ENCODE measurements at places on chromosomes 2 and 18.

GRCh38 chr2:43305012-43305411 is 78.6 kb upstream of the ZFP36L2 start:
- peak; percentile 35 for DNase-seq

DNA sequence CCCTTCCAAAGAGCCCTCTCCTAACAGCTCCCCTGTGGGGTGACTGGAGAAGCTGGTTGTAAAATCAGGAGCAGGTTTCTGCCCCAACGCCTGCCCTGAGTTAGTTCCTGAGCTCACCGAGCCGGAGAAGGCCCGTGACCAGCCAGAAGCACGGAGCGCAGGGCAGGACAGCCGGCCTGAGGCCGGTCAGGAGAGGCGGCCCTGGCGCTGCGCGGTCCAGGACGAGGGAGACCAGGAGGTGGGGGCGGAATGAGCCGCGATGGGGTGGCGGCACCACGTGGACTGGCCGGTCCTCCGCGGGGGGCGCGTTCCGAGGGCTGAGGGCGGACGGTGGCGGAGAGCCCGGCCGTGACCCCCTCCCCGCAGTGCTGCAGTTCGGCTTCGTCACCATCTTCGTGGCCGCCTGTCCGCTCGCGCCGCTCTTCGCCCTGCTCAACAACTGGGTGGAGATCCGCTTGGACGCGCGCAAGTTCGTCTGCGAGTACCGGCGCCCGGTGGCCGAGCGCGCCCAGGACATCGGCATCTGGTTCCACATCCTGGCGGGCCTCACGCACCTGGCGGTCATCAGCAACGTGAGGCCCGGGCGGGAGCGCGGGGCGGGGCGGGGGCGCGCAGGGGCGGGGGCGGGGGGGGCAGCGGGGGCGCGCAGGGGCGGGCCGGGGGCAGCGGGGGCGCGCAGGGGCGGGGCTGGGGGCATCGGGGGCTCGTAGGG is 29.0 kb downstream of the ANO7 start:
- peak; percentile 34 for DNase-seq

GRCh38 chr2:86021396-86022378 is 84.0 kb downstream of the POLR1A start:
- no peak for DNase-seq

- DNase-seq, result no peak
These were observed 8.4 kb upstream of the NR4A2 start for GRCh38 chr2:156340804-156341451.

- no peak for DNase-seq
These were observed 60.8 kb upstream of the DNMT3A start for GRCh38 chr2:25402477-25402876.

- no peak for DNase-seq
These were observed 58.5 kb upstream of the MAP4K4 start for GRCh38 chr2:101638817-101639605.

DNA sequence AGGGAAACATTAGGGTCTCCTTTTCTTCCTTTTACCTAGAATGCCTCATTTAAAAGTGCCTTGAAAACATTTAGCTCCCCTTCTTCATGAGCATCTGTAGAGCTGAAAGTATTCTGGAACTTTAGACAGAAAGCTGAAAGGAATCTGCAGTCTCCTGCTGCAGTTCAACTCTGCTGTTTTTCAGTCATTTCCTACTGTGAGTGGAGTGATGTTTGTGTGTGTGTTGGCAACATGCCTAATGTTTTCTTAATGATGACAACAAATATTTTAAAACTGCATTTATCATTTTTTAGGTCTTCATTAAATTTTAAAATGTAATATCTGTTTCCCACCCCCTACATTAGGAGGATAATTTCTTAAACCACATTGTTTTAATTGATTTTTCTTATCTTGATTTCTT is 66.6 kb downstream of the TWSG1 start:
- DNase-seq, result no peak
